ENCODE measurements at places on chromosomes 11 and 22. TPM values are rescaled to one million over a fixed set of nuclear protein-coding genes. Genes with fewer than 3 reads are reported as not detected.

Gene CDKN1C
- total RNA-seq: 10.3 TPM

Gene IGSF22
- total RNA-seq: 0.28 TPM

Gene TPH1
- total RNA-seq: 0.07 TPM

Gene VSIG2
- under 0.01 TPM for total RNA-seq

Gene GALNT18
- 14.4 TPM for total RNA-seq

Gene XKR3
- not detected for total RNA-seq

Gene MRPL21
- 44.4 TPM for total RNA-seq

Gene OR51E2
- not detected for total RNA-seq

Gene GRAMD1B
- total RNA-seq: under 0.01 TPM

Gene C22orf15
- total RNA-seq: not detected

Gene C11orf86
- total RNA-seq: not detected

Gene POLD4
- total RNA-seq: 28.0 TPM

Gene MMP8
- not detected for total RNA-seq

Gene SLC29A2
- total RNA-seq: 3.1 TPM

Gene CARD16
- total RNA-seq: 13.2 TPM

Gene MPZL2
- total RNA-seq: 48.2 TPM

Gene CALCB
- 0.21 TPM for total RNA-seq

Gene MS4A4A
- total RNA-seq: not detected

Gene CTSW
- total RNA-seq: not detected

Data from nasal cavity respiratory epithelium epithelial cell of viscerocranial mucosa (primary cell).